CD4-positive, alpha-beta T cell treated with Interferon gamma for 1 hour (primary cell): ENCODE measurements at places on chromosomes 3 and 15.
A peak's percentile ranks its signal among the peaks of the same experiment; 100 is the strongest.

- no peak for DNase-seq
Measured at GRCh38 chr15:86425746-86426145, 346.1 kb downstream of the AGBL1 start.

- DNase-seq, result no peak
Measured at GRCh38 chr15:66748708-66749035, 46.6 kb downstream of the SMAD6 start.

DNA sequence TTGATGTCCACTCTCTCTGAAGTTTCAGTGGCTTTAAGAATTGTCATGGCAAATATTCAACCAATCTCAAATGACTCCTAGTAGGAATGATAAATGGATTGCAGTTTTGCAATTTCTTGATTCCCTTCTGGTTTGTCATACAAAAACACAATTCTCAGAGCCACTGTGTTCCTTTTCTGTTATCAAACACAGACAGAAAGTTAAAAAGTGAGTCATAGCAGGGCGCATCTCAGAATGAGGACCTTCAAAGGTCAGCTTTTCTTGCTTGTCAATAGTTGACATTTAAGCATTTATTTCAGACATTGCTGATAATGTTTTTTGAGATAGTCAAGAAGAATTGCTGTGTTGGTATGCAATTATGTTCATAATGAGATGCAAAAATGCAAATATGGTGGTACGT lies 405.9 kb downstream of the NR2F2 start:
- no peak for DNase-seq

DNA sequence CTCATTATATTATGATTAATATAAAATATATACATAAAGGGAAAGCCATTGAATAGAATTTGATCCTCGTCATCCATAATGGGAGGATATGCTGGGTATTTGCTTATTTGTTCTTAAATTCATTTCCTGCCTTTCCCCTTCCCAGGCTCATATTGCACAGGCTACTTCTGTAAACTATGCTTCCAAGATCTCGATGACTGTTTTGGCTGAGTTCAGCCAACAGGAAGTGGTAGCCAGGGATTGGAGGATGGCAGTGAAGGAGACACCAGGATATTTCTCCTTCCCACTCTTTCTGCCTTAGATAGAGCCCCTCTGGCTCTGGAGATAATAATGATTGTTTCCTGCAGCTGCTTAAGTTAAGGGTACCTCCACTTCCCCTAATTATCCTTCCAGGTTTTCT lies 44.3 kb upstream of the DYNC1LI1 start:
- no peak for DNase-seq

DNA sequence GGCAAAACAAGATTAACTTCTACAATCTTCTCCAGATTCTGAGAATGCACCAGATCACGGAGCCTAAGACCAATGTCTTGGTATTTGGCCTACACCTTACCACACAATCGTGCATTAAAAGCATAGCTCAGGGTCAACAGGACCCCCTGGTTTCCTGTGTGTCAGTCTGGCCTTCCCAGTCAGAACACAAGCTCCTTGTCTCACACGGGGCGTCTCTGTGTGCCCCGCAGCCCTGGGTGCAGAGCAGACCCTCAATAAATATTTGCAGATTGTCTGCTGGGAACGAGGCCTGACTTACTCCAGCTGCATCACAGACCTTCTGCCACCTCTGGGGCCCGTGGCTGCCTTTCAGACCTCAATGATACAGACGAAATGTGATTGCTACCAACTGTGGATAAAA lies 82.5 kb upstream of the CTNNB1 start:
- DNase-seq, result no peak

GRCh38 chr3:46957092-46957820 lies 19.3 kb downstream of the CCDC12 start:
- no peak for DNase-seq

- DNase-seq, result no peak
Measured at GRCh38 chr3:67382536-67382935, 271.9 kb downstream of the SUCLG2 start.

GRCh38 chr3:35422836-35423601 lies 216.3 kb upstream of the ARPP21 start:
- DNase-seq, result no peak

- no peak for DNase-seq
Measured at GRCh38 chr15:65027593-65027992, 1.8 kb downstream of the MTFMT start.

DNA sequence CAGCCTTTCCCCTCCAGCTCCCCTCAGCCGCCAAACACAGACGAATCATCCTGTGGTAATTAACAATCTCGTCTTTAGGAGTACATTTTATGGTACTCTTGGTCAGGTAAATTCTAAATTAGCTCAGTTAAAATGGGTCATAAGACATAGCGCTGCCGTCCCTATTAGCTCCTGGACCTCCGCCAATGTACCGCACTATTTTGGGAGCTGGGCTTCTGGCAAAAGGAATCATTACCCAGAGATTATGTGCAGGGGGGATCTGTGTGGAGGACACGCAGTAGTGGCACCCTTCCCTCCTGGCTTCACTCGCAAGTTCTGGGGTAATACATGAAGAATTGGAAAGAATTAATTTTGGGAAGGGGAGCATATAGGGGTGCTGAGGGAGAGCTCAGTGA lies 68.6 kb upstream of the ONECUT1 start:
- DNase-seq, result no peak

DNA sequence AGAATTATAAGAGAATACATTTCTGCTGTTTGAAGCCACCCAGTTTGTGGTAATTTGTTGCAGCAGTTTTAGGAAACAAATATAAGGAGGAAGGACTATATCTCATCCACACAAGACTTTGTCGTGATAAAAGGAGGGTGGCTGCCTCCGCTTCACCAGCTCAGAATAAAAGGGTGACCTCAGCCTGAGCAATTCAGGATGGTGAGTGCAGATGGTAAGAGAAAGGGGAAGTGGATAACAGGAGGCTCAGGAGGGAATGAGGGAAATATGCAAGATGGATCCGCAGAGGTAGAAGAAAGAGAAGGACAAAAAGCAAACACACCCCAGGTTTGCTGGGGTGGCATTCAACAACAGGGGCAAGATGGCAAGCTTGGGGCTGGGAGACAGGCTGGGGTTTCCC lies 108.1 kb upstream of the TNFAIP8L3 start:
- DNase-seq, result no peak

GRCh38 chr3:123202451-123202850 lies 708 bp downstream of the SEC22A start:
- DNase-seq, result no peak

DNA sequence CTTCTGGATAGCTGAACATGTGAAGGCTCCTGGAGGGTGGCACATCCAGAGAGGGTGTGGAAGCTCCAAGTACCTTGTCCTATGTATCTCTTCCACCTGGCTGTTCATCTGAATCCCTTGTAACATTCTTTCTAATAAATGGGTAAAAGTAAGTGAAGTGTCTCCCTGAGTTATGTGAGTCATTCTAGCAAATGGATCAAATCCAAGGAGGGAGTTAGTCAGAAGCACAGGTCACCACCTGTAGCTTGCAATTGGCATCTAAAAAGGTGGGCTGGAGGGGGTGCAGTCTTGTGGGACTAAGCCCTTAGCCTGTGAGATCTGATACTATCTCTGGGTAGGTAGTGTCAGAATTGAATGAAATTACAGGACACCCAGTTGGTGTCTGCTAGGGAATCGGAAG lies 71.0 kb downstream of the WWTR1 start:
- DNase-seq, result no peak

DNA sequence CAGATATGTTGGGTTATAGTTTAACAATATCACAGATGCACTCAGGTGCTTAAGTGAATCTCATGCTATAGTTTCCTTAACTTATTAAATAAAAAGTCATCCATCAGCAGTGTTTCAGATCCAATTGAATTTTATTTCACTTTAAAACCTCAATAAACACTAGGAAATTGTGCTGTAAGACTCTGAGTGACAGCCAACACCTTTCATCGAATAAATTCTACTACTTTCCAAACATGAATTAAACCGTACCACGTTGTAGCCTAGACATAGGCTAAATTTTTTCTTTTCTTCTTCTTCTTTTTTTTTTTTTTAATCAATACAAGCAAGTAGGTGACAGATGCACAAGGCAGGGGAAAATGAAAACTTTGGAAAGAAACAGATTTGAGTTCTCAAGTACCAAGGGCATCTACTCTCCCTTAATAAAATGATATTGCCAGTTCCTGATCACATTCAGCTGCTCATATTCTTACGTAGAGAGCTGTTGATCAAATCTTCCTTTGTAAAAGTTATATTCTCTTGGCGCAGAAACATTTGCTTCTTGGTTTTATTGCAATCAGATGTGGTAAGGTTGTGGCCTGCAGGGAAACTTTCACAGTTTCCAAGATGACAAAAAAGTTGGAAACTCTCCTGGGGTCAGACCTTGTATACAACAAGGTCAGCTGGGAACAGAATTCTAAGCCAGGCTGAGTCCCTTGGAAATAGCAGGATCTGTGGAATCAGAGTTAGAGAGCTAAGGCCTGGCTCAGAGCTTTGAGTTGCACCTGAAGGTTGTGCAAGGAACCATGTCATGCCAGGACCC lies 147.7 kb downstream of the CD47 start:
- no peak for DNase-seq

DNA sequence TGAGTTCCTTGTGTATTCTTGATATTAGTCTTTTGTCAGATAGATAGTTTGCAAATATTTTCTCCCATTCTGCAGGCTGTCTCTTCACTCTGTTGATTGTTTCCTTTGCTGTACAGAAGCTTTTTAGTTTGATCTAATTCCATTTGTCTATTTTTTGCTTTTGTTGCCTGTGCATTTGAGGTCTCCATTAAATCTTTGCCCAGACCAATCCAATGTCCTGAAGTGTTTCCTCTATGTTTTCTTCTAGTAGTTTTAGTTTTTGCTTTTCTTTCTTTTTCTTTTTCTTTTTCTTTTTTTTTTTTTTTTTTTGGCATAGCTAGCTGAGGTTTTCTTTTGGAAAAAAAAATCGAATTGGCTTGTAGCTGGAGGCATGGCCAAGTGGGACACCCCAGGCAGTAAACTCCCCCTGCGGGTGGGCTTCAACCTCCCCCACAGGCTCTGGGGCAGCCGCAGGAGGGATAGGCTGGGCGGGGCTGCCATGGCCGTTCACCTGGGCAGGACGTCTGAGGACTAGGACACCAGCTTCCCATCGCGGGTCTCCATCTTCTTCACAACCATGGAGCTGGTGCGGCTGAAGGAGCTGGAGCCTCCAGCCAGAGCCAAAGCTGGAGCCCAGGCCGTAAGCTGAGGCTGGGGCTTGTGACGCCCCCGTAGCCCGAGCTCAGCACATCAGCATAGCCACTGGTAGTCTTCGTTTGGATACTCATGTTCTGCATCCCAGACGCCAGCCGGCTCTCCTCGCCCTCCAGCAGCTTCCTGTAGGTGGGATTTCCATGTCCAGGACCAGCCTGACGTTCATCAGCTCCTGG lies 16.2 kb upstream of the PSTPIP1 start:
- DNase-seq, result no peak

- DNase-seq, result no peak
Measured at GRCh38 chr3:16124636-16125035, 49.8 kb upstream of the GALNT15 start.

DNA sequence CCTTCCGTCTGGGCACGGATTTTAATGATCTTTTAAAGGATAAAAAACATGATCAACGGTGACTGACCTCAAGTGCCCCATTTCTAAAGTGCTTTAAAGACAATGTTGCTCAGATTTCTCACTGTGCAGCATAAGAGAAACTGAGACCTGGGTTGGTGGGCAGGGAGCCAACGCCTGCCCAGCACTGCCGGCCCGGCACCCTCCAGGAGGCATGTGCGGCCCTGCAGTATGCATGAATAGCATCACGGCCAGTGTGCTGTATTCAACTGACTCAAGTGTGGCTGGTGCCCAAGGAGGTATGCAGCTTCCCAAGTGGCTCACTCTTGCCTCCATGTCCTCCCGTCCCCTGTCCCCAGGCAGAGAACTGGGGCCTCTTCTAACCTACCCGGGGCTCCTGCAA lies 30.3 kb downstream of the SEC61A1 start:
- no peak for DNase-seq

GRCh38 chr3:156443079-156443478 lies 111.8 kb downstream of the SSR3 start:
- DNase-seq, result no peak

DNA sequence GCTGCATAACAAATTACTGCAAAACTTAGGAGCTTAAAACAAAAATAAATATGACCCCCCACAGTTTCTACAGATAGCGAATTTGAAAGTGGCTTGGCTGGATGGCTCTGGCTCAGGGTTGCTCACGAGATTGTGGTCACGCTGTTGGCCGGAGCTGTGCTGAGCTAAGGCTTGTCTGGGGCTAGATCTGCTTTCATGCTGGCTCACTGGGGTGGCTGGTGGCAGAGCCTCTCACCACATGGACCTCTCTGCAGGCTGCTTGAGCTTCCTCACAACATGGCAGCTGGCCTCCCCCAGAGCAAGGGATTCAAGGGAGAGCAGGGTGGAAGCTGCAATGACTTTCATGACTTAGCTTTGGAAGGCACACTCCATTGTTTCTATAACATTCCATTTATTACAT lies 354.1 kb downstream of the SHQ1 start:
- no peak for DNase-seq

DNA sequence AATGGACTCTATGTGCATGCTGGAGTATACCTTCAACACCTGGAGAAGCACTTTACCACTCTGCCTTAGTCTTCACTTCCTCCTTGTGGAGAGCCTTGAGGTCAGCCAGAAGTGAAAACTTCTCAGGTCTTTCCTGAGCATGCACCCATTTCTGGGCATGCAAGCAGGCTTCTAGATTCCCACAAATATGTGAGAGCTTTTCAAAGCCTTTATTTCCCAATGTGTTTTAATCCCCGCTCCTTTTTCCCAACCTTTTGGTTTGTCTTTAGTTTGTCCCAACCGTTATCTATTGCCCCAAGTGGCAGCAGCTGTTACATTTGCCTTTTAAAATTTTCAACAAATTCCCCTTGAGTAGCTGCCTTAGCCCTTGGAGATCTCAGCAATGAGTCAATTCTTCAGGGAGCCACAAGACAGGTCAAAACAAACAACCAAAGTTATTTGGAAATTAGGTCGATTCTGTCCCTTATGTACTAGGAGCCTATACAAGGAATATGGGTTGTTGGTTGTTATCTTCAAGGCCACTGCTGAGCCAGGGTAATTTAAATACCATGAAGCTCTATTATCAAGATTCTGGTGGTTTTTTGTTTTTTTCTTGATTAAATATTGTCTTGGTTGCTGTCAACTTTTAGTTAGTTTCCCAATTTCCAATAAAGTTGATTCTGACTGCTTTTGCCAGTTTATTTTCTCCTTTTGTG lies 44.4 kb downstream of the LSM3 start:
- no peak for DNase-seq

DNA sequence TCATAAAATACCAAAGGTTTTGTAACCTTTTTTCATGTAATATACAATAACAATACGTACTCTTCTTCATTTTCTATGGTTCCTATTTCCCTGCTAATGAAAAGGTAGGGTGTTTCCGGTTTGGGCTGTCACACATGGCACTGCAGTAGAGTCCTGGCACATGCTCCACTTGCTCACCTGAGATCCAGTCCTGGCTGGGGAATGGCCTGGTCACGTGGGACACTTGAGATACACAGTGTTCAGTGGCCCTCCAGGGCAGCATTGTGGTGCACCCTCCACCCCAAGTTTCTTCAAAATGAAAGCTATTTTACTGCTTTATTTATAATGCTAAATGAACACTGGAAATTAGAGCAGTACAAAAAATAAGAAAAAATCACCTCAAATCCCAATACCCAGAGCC lies 23.2 kb downstream of the MRPS25 start:
- no peak for DNase-seq

- no peak for DNase-seq
Measured at GRCh38 chr3:71219744-71220638, 363.5 kb downstream of the FOXP1 start.

GRCh38 chr3:49839193-49839809 lies 17.1 kb downstream of the TRAIP start:
- peak; percentile 79 for DNase-seq
